ENCODE measurements at places on chromosomes 7 and 10. TPM values are rescaled to one million over a fixed set of nuclear protein-coding genes. Genes with fewer than 3 reads are reported as not detected.

- H3K4me3 ChIP-seq = no peak overlapping the region
- no peak for DNase-seq
- H3K27ac ChIP-seq = no peak overlapping the region
Measured at GRCh38 chr7:25753837-25754236, 398.2 kb upstream of the NFE2L3 start.

GRCh38 chr10:103545366-103545765 lies 51.9 kb downstream of the NEURL1 start:
- no peak overlapping the region for H3K4me3 ChIP-seq
- DNase-seq = no peak
- H3K27ac ChIP-seq = no peak overlapping the region
- no peaks in the 10 kb centered on the region for H3K27me3 ChIP-seq
- no peaks in the 10 kb centered on the region for H3K36me3 ChIP-seq

- no peaks in the 10 kb centered on the region for H3K27me3 ChIP-seq
- no peak overlapping the region for H3K4me3 ChIP-seq
- no peak for DNase-seq
- H3K4me1 ChIP-seq = peaks cover 6% of the 10 kb centered on the region
Measured at GRCh38 chr7:133275008-133275407, 22.1 kb downstream of the EXOC4 start.

GRCh38 chr7:86889501-86889900 lies 170.0 kb downstream of the ELAPOR2 start:
- H3K27ac ChIP-seq = no peak overlapping the region
- DNase-seq = no peak
- H3K4me1 ChIP-seq = no peaks in the 10 kb centered on the region
- no peak overlapping the region for H3K4me3 ChIP-seq

Gene CNPY1
- total RNA-seq = not detected

Gene PRLHR
- total RNA-seq = not detected

Gene SUN3
- not detected for total RNA-seq

Gene NKX1-2
- total RNA-seq = not detected
